Astrocyte of the spinal cord (primary cell): ENCODE measurements at places on chromosomes 12 and 14.

- DNase-seq, result peak; percentile 38
Measured at GRCh38 chr14:100246809-100247428, 8.0 kb downstream of the YY1 start.

DNA sequence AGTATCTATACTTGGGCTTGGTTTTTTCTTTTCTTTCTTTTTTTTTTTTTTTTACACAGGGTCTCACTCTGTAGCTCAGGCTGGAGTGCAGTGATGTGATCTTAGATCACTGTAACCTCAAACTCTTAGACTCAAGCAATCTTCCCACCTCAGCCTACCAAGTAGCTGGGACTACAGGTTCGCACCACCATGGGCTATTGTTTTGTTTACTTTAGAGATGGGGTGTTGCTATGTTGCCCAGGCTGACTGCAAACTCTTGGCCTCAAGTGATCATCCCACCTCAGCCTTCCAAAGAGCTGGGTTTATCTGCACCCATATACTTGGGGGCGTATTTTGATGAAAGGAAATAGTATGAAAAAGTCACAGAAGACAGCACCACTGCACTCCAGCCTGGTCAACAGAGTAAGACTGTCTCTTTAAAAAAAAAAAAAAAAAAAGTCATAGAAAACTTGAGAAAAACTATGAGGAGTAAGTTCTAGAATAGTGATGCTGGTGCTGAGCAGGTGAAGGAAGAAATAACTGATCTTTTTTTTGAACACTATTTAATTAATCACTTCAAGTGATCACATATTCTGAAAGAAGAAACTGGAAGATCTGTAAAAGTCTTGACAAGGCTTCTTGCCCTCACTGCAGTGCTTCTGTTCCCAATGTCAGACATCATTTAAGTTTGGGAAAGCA lies 53.8 kb upstream of the NPFF start:
- no peak for DNase-seq

DNA sequence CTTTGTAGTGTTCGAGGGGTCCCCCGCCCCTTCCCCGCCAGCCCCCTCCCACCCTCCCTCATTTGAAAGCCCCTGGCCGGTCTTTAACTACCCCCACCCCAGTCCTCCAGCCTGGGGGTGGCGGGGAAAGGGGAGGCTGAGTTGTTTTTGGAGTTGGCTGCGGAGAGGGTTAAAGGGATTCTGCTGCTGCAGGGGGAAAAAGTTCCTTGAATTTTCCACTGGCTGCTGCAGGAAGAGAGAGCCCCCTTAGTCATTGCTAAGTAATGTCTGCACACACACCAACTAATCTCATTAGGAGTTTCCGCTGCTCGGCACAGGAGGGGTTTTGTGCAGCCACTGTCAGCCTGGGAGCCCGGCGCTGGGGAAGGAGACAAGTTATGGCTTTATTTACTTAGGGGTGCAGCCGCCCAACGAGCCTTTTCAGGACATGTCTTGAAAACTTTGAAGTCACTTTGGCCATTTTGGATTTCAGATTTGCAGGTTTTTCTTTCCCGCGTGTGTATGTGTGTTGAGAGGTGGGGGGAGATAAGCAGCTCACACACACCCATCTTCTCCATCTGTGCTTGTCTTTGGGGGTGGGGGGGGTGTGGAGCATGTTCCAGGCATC lies 1.8 kb downstream of the ELK3 start:
- DNase-seq, result peak; percentile 76

- no peak for DNase-seq
Measured at GRCh38 chr12:114686773-114687500, 3.0 kb upstream of the TBX3 start.

GRCh38 chr12:109678719-109679118 lies 34.9 kb upstream of the FAM222A start:
- DNase-seq, result no peak

DNA sequence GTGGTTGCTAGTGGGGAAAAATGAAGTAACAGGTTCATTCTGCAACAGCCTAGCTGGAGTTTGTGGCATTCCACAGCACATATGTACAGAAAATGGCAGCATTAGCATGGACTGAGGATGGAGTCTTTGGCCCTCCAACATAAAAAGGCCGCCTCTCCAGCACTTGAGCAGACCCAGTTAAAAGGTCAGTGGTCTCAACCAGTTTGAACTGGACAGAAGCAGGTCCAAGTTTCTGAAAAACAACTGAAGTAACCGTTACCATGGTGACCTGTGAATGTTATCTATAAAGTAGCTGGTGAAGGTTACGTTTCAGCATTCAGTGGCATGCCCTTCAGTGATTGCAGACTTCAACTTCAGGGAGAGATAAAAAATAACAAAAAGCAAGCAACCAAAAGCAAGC lies 34.1 kb upstream of the OR10AD1 start:
- DNase-seq, result no peak

DNA sequence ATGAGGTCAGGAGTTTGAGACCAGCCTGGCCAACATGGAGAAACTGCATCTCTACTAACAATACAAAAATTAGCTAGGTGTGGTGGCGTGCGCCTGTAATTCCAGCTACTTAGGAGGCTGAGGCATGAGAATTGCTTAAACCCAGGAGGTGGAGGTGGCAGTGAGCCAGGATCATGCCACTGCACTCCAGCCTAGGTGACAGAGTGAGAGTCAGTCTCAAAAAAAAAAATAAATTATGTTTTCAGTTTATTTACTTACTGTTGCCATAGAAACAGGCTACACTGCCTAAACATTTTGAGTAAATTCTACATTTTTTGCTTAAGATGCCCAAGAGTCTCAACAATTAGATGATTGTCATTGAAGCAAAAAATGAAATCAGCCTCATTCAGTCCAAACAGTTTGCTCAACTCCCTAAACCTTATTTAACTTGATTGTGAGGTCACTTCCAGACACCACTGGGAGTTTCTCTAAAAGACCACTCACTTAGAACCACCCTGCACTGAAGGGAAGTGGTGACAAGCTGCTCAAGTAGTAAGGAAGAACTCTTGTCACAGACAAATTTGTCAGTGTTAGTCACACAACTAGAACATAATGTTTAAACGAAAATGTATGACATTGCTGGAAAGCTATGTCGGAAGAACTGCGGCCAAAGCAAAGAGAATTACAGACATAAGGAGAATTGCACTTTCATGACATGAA lies 9.8 kb upstream of the GNPNAT1 start:
- DNase-seq, result peak; percentile 85

- DNase-seq, result no peak
Measured at GRCh38 chr12:113071135-113072112, 14.9 kb downstream of the DTX1 start.

- DNase-seq, result no peak
Measured at GRCh38 chr12:53791735-53792326, 40.1 kb upstream of the CISTR start.

DNA sequence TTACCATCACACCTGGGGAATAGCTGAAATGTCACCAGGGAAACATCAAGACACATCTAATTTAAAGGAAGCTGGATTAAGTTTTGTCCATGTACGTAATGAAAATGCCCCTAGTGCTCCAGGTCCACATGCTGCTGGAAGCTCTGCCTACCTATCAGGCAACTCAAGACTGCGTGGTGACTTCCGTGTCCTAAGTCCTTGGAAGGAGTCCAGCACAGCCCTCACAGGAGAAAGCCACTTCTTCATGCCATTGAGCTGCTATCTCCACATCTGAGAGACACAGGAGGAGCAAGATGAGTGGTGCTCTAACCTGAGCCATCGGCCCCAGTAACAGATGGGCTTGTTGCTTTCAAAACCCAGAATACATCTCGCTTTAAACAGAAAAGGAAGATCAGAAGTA lies 316.4 kb downstream of the DPF3 start:
- DNase-seq, result no peak

- DNase-seq, result no peak
Measured at GRCh38 chr12:98504368-98504617, 11.1 kb upstream of the TMPO start.

GRCh38 chr12:107478881-107479280 lies 206.7 kb upstream of the PWP1 start:
- no peak for DNase-seq

DNA sequence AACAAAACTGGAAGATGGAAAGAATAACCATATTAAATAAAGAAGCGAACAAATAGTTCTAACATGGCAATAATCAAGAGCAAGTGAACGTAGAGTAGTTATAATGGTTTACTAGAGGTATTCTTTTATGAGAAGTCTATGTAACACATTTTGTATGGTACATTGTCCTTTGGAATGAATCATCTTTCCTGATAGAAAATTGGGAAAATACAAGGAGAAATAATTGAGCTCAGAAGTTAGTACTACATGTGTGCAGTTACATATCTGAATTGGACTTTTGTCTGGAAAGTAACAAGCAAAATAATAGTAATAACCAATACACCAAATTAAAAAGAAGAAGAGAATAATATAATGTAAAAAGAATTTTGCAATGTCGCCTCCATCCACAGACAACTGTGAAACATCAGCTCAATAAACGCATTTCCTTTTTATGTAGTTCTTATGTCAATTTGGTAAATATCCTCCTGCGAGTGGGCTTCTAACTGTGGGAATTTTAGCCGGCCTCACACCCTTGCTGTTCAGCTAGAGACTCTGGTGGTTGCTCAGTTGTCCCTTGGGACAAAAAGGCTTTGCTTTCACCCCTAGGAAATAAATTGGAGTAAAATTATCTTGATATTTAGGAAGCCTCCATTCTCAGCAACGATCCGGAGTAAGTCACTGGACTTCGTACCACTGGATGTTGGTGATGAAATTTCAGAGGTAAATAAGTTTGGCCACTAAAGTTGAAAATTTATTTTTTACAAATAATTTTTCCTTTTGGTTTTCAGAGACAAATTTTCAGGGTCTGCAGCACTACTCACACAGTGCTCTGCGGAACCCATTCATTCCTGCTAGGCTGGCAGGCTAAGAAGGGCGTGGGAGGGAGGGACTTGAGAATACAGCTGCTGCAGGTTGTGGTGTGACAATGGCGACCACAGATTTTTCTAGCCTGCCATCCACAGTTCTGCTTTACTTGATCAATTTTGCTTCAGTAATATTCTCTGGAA lies 1.1 kb upstream of the TUBA1A start:
- peak; percentile 19 for DNase-seq

DNA sequence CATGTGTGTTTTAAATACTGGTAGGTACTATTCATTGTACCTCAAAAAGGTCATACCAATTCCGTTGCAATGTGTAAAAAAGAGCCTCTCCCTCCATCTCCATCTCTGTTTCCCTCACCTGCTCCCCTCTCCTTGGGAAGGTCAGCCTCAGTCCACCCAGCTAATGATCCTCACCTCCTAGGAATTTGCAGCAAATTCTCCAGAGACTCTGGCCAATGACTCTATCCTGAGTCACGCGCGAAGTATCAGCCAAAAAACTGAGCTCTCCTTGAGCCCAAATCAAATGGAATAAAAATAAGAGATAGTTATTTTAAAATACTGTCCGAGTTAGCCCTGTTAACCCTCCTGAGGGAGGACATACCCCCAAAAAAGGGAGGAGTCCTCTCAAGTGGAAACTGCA lies 148.4 kb downstream of the DPF3 start:
- DNase-seq, result peak; percentile 86

- peak; percentile 54 for DNase-seq
Measured at GRCh38 chr14:99568567-99569560, 35.1 kb downstream of the CCDC85C start.

- no peak for DNase-seq
Measured at GRCh38 chr12:89691659-89692058, 17.0 kb downstream of the ATP2B1 start.

DNA sequence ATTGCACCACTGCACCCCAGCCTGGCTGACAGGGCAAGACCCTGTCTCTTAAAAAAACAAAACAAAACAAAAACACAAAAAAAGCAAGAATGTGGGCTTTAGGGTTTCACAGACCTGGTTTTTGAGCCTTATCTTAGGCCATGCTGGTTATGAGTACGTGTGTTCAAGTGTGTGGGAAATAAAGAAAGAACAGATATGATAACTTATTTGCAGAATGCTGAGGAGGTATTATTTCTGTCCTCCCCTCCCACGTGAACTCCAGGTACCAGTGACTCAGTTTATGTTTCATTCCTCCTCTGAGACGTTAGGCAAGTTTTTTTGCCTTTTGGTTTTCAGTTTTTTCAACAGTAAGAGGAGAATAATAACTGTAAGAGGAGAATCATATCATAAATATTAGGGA lies 49.3 kb downstream of the PCNX1 start:
- DNase-seq, result no peak

- peak; percentile 48 for DNase-seq
Measured at GRCh38 chr12:57603815-57604453, 690 bp upstream of the DTX3 start.

DNA sequence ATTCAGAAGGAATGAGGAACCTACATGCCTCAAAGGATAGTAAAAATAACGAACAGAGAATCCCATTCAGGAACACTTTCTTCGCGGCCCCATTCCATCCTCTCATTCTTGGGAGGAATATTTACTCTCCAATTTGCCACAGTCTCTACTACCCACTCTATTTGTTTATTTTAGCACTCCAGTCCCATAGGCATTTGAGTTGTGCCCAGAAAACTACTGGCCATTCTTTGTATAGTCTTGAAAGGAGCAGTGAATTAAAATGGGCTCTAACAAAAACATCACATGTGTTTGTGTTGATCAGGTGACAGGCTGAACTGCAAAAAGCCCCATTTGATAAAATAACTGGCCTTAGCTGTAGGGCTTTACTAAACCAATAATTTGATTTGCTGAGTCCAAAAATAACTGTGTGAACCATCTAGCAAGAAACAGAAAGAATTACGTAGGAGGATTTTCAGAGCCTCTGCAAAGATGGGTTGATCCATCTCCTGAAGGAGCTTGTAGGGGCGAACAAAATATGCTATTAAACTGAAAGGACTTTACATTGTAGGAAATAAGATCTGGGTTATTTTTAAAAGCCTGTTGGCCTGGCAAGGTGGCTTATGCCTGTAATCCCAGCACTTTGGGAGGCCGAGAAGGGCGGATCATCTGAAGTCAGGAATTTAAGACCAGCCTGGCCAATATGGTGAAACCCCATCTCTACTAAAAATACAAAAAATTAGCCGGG lies 142.3 kb upstream of the CPNE8 start:
- DNase-seq, result no peak

DNA sequence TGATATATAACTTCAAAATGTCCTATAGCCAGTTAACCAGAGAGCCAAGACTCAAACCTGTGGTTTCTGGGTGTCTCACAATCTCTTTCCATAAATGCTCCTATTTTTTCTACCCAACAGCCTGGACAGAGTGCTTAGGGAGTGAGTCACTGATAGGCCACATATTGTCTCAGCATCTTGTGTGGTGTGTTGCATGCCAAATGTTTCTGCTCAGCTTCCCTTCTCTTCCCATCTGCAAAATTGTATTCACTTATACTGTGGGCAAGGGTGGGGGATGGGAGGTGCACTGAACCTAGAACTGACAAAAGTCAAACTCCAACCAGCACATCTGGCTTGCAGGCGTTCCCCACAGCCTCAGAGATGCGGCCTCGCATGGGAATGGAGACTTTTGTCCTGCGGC lies 123.3 kb downstream of the KCNA5 start:
- DNase-seq, result peak; percentile 92

DNA sequence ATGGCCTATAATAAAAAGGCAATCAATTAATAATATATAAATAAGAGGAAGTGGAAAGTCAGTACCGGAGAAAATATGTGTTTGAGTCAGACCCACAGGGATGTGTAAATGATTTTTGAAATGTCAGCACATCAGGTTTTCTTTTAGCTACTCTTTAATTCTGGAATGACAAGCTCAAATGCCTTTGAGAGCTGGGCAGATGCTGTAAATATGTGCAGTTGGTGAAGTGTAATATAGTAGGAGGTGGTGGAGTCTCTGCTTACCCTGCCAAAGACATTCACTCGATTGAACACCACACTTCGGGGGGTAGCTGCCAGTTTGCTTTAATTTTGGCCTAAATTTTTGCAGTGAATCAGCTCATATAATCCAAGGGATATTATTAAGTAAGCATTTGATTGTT lies 93.0 kb downstream of the PLEKHA5 start:
- DNase-seq, result no peak
